ENCODE measurements at places on chromosomes 11 and 22. TPM values are rescaled to one million over a fixed set of nuclear protein-coding genes. Genes with fewer than 3 reads are reported as not detected.

OR10S1 gene
- not detected for total RNA-seq

ARAP1 gene
- total RNA-seq = 58.0 TPM

DNA sequence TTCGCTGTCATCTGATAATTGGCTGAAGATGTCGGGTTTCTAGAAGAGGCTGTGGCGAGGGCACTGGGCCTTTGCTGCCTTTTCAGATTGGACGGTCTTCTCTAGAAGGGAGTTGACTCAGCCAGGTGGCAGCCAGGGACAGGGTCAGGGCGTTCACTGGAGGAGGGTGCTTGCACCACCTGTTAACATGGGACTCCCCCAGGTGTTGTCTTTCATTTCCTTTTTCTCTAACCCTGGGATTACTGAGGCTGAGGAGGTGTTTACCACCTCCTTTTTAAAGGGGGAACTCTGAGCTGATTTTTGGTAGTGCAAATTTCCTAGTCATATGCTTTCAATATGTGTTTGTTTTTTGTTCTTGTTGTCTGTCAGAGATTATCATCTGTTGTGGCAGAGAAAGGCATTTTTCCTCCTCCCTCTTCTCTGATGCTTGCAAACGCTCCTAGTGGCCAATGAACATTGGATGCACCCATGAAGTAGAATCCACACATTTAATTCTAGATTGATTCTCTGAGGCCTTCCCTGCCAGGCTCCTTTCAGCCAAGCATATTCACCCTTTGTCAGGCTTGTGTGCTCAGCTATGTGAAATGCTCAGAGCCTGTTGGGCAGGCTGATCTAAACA, 54.1 kb downstream of the LDLRAD3 start:
- DNase-seq = no peak

- DNase-seq = no peak
Observed at GRCh38 chr22:46117206-46118199, 32.8 kb upstream of the PPARA start.

GRCh38 chr22:45528046-45528445, 25.4 kb downstream of the FBLN1 start:
- DNase-seq = no peak

DNA sequence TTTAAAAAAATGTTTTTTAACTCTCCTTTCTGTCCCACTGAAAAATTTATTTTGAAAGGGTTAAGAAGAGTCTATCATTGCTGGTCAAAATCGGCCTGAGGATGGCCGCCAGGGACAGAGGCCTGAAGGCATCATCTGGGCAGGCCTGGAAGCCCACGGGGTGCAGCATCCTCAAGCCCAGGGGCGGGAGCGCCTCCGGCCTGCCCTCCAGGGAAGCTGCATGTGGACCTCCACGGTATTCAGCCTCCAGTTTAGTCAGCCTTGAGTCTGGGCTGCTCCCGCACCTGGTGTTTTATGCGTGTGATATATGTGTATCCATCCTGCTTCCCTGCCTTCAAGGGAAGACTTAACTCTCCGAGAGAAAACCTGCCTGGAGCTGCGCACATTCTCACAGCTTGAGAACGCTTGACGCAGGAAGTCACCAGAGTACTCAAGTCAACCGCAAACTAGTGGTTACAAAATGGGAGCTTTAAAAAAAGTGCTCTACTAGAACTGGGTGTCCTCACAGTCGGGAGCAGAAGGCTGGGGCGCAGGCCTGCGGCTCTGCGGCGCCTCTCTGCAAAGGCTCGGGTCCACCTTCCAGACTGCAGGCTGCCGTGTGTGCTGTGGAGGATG, 13.6 kb upstream of the BID start:
- no peak for DNase-seq

DNA sequence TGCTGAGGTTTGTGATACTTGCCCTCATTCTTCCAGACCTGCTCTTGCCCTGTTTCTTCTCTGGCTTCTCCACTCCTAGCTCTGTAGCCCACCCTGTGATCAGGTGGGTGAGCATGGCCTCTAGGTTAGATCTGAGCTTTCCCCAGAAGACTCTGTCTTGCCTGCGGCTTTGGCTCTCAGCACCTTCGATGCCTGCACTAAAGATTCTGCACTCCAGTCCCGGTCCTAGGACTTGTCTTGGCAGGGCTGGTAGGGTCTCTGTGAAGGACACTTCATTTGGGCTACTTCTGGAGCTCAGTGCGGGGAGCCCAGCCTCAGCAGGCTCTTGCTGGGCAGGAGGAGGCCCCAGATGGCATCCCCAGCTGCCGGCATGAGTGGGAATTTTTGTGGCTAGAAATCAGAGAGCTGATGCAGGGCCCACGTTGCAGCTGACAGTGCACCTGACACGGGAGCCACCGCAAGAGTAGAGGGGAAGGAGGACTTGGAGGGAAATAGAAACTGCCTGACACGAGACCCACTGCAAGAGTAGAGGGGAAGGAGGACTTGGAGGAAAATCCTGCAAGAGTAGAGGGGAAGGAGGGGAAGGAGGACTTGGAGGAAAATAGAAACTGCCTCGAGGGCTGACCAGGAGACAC, 226.9 kb upstream of the B3GAT1 start:
- no peak for DNase-seq

SYT7 gene
- total RNA-seq = 23.7 TPM

- no peak for DNase-seq
Observed at GRCh38 chr11:42661942-42662341, 649.9 kb upstream of the API5 start.

DNA sequence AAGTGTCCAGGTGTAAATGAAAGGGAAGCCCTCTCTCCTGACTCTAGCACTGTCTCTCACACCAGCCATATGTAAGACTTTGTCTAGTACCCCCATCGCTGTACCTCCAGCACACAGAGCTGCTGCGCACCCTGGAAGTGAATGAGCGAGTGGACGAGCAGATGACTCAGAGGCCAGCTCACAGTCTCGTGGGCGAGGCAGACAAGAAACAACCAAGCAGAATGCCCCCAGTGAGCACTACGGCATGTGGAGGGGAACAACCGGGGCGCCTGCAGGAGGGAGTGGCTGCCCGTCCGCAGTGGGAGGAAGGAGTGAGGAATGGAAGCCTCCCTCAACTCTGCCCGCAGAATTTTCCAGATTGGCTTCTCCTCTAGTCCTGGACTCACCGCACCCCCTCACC, 46.4 kb downstream of the MCM5 start:
- DNase-seq = no peak

FBLN1 gene
- 89.5 TPM for total RNA-seq

GRCh38 chr11:132463295-132464002, 1068.9 kb downstream of the OPCML start:
- no peak for DNase-seq

- DNase-seq = no peak
Observed at GRCh38 chr11:27227736-27228135, 135.3 kb downstream of the CCDC34 start.

- no peak for DNase-seq
Observed at GRCh38 chr11:27124514-27125264, 84.1 kb downstream of the BBOX1 start.

- no peak for DNase-seq
Observed at GRCh38 chr11:35232891-35233330, 93.9 kb downstream of the CD44 start.

- DNase-seq = no peak
Observed at GRCh38 chr22:50626850-50627641, 906 bp downstream of the ARSA start.

- no peak for DNase-seq
Observed at GRCh38 chr11:67419325-67420049, 4.0 kb downstream of the CARNS1 start.

DERL3 gene
- 2.8 TPM for total RNA-seq

DNA sequence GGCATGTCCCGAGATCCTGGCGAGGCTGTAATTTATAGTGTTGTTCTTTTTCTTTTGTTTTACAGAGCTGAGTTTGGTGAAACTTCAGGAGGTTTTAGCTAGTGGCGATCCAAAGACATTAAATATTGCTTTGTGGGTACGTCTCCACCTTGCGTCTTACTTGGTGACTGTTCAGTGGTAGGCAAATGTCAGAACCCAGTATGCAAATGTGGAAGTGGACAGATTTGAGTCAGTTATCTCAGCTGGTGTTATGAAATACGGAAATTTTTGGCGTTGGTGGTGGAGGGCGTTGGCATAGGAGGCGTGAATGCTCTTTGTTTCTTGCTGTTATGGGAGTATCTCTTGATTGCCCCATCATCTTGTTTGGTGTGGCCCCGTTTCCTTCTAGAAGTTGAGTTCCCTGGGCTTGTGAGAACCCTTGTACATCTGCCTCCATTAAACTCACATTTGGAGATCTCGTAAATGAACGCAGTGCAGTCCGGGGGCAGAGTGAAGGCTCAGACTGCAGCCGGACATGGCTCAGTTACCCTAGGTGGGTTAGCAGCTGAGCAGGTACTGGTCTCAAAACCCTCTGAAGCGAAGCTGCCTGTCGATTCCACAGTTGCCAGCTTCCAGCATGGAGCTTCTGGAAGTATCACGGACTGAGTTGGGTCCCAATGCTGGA, 39.9 kb downstream of the PTPRJ start:
- DNase-seq = no peak

DNA sequence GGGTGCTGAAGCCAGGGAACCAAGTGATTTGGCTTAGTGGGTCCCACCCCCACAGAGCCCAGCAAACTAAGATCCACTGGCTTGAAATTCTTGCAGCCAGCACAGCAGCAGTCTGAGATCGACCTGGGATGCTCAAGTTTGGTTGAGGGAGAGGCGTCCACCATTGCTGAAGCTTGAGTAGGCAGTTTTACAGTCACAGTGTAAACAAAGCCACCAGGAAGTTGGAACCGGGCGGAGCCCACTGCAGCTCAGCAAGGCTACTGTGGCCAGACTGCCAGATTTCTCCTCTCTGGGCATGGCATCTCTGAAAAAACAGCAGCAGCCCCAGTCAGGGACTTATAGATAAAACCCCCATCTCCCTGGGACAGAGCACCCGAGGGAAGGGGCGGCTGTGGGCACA, 424.1 kb upstream of the TENM4 start:
- DNase-seq = no peak

OR5A1 gene
- total RNA-seq = not detected

DNA sequence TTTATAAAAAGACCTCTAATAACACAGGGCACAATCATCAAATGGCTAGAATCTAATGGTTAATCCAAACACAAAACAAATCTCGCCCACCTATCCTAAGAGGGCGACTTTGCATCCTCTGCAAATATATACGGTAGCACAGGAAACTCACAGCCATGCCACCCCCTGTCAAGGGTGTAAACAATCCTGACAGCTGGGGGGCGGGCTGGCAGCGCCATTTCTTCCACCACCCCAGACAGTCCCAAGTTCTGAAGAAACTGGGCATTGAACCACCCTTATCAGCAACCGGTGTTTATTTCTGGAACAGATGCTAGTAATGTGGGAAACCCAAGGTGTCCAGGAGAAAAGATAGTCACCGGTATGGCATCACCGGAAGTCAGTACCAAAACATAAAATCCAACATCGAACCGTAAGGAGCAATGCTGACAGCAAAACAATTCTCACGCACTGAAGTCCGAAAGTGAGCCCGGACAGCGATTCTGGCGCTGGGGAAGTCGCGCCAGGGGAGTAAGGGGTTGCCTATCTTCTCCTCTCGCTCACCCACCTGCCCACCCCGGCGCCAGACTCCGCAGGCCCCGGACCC, 825 bp downstream of the FBXO3 start:
- no peak for DNase-seq

- no peak for DNase-seq
Observed at GRCh38 chr11:24731554-24731953, 234.7 kb downstream of the LUZP2 start.

GRCh38 chr11:32884770-32885384, 7.7 kb upstream of the QSER1 start:
- no peak for DNase-seq

SLC29A2 gene
- 16.3 TPM for total RNA-seq

DNA sequence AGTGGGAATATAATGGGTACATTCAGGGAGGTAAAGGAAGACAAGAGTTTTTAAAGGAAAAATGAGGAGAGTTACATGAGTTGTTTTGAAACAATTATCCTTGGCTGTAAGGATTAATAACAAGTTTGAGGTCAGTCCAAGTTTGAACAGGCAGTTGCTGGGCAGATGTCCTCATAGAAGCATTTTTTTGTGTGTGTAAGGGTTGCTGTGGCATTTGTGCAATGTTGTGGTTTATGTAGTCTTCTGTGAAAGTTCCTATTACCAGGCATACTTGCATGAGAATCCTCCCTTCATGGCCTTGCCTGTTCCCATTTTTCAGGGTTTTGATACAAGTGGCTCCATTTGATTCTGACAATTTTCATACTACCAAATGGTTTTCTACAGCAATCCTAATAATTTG, 400.2 kb downstream of the KCNA4 start:
- DNase-seq = no peak

TRPC6 gene
- total RNA-seq = 0.16 TPM

- DNase-seq = no peak
Observed at GRCh38 chr11:32851251-32851650, 21.5 kb downstream of the PRRG4 start.

OR51E2 gene
- 0.13 TPM for total RNA-seq

ABCC8 gene
- 0.91 TPM for total RNA-seq

DNA sequence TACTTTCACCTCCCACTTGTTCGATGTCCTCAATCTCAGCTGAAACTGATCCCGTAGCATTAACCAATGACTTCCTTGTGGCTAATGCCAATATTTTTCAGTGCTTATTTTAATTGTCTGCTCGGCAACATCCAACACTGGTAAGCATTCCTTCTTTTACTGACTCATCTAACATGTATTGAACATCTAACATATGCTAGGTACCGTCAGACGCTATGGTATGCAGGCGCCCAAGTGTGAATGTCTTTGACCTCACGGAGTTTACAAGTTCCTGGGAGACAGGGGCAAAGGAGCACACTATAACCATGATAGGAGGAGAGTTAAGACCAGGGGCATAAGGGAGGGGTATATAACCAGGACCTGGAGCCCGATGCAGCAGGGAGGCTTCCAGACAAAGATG, 1.7 kb downstream of the BRMS1 start:
- DNase-seq = peak; percentile 8

DNA sequence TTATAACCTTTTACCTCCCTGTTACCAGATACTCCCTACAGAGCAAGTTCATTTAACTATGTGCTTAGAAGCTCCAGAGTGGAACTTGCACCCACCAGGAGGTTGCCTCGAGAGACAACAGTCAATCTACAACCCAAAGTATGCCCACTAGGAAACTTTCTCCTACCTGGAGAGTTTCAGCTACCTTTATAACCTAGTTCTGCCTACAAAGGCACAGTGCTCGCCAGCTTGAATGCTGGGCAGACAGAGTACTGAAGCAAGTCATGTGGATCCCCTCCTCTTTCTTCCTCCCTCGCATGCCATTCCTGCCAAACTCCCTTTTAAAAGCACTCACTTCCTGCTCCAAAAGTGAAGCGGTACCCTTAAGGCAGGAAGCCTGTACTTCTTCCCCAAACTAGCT, 258.9 kb downstream of the SWAP70 start:
- DNase-seq = no peak

PI4KA gene
- 38.4 TPM for total RNA-seq

GRCh38 chr11:64841592-64842365, 2.7 kb downstream of the CDC42BPG start:
- no peak for DNase-seq

GPR137 gene
- 28.5 TPM for total RNA-seq

GRCh38 chr11:122202161-122202950, 86.3 kb upstream of the BLID start:
- no peak for DNase-seq

- DNase-seq = no peak
Observed at GRCh38 chr11:118240999-118241763, 11.0 kb downstream of the MPZL3 start.
